D721Med (cell line): ENCODE measurements at places on chromosomes 12 and 14.

- no peak for DNase-seq
Measured at GRCh38 chr12:107364875-107365518, 271.6 kb upstream of the CRY1 start.

DNA sequence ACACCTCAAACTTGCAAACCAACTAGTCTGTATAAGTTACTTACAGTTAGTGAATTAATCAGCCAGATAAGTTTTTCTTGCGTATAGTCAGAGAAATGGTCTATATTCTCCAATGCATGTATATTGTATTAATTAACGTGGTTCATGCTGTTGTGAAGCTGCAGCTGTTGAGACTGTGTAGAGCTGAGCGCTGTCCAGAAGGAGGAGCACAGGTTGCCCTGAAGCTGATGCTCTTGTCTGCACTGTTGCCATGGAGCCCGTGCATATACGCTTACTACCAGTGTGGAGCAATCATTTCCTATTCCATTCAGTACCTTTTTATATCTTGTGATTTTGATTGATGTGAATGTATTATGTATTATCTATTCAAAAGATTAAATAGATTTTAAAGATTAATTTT, 74.3 kb upstream of the ARID2 start:
- DNase-seq, result no peak

DNA sequence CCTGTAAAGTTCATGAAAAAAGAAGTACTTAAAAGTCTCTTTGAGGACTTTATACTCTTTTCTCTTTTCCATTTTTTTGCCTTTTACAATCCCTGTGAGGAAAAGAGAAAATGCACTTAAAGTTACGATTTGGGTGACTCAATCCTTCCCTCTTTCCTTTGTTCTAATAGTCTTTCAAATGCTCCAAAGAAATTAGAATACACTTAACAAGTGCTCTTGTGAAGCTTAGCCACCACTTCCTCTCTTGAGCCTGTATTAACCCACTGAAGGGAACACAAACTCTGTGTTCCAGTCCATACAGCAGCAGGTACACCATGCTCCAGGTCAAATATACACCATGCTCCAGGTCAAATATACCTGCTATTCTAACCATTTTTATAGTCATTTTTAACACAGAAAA, 581.1 kb upstream of the MGAT4C start:
- DNase-seq, result no peak

DNA sequence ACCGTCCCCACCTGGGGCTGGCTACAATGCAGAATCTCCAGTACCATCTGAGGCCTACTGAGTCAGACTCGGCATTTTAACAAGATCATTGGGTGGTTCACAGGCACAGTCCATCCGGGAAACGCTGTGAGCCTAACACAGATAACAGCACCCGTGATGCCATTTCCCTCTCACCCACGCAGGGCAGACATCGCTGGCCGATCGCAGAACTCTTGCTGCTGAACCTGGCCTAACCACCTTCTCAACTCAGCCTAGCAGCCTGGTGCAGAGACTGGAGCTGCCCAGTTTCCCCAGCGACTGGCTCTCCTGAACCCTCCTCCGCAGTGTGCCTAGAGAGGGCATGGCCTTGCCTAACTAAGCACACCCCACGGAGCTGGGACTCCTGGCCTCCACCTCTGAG, 83.3 kb downstream of the NCOR2 start:
- no peak for DNase-seq

DNA sequence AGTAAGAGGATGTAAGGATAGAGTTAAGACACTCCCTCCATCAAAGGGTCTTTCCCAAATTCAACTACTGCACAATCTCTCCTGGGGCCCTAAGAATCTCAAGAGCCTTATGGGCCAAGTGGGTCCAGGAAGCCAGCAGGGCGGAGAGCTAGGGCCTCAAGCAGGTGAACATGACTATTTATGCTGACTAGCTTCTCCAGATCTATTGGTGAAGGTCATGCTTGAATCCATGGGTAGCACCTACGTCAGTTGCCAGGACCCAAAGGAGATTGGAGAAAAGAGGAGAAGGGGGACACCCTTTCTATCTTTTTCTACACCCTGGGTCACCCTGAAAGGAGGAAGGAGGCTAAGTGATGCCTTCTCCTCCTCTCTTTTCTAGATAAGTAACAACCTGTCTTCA, 534.2 kb upstream of the MIS18BP1 start:
- no peak for DNase-seq

- DNase-seq, result no peak
Measured at GRCh38 chr14:48954446-48954845, 631.7 kb downstream of the RPS29 start.

- DNase-seq, result no peak
Measured at GRCh38 chr12:129903092-129903945, 506 bp downstream of the TMEM132D start.
